ENCODE measurements at places on chromosomes 11 and 22.

- no peak for DNase-seq
Measured at GRCh38 chr11:60720460-60720859, 4.1 kb upstream of the MS4A18 start.

GRCh38 chr22:43998679-43999264 lies 25.3 kb upstream of the PARVB start:
- no peak for DNase-seq

- DNase-seq, result no peak
Measured at GRCh38 chr11:125410091-125410490, 86.0 kb downstream of the FEZ1 start.

DNA sequence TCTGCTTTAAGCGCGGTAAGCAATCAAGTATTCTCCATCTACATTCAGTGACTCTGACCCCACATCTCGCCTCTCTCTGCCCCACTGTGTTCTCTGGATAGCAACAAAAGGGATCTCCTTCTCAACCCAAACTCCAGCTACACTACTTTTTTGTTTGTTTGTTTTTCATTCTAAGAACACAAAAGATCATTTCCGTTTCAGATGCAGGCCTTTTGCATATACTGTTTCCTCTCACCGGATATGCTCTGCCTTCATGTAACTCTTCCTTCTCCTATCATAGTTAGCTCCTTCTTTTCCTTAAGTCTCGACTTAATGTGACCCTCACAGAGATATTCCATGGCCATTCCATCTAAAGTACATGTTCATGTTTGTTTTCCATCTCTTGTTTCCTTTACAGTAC lies 179.8 kb upstream of the MTMR2 start:
- DNase-seq, result no peak

DNA sequence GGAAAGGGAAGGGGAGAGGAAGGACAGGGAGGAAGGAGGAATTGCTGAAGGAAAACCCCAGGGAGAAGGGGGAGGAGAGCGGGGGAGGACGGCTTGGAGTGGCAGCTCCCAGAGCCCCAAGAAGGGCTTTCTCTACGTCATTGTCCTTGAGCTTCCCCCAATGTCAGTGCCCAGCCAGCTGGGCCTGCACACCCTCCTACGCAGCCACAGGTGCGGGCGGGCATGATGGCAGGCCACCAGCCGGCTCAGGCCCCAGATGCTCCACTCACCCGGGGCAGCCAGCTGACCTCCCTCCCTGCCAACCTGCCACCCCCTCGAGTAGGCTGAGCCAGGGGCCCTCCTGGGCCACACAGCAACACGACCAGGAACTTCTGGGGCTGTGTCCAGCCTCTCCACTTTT lies 11.2 kb downstream of the SYT7 start:
- DNase-seq, result no peak

DNA sequence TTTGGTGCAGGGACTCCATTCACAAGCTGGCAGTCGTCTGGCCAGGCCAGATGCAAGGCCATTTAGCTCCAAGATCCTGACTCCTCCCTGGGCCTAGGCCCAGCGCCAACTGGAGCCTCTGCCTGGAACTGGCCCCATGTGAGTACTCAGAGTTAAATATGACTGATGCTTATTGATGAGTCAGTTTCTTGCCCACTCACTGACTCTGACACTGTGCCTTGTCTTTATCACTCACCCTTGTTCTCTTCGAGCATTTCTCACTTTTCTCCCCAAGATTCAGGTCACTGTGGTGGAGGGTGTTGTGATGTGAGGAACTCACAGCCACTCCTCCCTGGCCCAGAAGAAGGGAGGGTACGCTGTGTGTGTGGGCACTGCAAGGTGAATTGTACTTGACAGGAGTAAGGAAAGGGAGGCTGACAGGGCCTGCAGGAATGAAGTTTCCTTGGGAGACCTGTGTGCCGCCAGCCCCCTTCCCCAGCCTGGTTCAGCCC lies 23.2 kb upstream of the ST3GAL4 start:
- no peak for DNase-seq

DNA sequence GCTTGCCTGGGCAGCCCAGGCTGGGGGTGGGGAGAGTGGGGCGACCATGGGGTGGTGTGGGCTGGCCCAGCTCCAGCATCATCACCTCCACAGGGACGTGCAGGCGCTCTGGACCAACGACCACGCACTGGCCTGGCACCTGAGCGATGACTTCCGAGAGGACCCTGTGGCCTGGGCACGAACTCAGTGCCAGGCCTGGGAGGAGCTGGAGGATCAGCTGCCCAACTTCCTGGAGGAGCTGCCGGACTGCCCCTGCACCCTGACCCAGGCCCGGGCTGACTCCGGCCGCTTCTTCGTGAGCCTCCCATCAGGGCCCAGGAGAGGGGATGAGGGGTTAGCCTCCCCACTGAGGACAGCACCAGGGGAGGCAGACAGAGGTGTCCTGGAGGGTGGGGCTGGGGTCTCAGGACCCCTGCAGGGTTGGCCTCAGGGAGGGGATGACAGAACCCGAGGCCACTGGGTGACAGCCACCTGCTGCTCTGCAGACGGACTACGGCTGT lies 3.8 kb downstream of the SUSD2 start:
- DNase-seq, result no peak

DNA sequence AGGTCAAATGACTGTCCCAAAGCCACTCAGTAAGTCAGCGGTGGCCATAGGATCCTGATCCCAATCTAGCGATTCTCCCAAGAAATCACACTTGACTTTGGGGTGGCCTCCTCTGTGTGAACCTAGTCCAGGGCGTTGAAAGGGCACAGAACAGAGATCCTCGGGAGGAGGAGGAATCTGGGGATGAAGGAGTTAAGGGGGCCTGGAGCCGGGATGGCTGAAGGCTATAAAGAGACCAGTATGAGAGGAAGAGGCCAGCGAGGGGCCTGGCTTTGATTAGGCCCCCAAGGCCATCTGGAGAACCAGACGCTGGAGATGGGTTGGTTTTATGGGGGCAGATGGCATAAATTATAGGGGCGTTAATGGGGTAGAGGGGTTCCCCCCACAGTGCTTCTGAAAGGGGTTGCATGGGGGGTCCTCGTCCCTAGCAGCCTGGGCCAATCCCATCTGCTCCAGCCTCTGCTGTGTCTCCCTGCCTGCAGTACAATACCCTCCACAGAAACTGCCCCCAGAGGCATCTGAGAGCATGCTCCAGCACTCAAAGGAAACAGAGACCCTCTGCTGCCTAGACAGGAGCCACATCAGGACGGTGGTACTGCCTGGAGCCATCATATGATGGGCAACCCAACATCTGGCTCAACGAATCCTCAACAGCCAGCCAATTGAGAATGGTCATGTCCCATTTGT lies 35.2 kb upstream of the TRIM29 start:
- DNase-seq, result no peak

All from cortex of kidney (tissue), 1 donor.